ENCODE measurements at places on chromosomes 6 and 20.

DNA sequence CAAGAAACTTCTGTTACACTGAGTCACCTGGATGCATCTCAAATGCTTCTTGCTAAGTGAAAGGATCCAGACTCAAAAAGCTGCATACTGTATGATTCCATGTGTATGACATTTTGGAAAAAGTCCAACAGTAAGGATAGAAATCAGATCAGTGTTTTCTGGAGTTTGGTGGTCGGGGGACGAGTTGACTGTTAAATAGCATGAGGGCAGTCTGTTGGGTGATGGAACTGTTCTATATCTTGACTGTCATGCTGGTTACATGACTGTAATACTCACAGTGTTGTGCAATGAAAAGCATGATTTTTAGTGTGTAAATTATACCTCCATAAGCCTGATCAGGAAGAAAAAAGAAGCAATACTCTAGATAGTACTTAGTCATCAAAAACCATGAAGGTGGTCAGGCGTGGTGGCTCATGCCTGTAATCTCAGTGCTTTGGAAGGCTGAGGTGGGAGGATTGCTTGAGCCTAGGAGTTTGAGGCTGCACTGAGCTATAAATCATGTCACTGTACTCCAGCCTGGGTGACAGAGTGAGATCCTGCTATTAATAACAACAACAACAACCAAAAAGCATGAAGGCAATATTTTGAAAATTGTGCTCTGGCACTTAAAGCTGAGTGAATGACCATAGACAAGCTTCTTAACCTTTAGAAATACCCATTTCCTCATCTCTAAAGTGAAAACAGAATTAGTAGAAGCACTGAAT, 30.5 kb upstream of the SASH1 start:
- DNase-seq: no peak

DNA sequence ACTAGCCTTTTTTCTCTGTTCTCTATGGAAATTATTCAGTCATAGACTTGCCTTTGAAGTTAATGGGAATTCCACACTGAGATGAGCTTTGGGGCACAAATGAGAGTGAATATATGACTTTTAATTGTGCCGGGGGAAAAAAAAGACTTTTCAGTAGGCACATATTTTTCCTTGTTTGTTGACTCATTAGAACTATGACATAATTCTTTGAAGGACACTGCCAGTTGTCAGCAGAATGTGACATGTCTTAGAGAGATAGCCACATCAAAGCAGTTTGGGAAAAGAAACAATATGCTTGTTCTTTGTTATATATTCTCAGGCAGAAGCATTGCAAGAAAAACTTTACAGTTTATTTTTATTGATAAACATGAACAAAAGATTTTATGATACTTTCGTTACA, 138.3 kb downstream of the COL9A1 start:
- no peak for DNase-seq

GRCh38 chr6:88368071-88368787, 202.1 kb upstream of the CNR1 start:
- no peak for DNase-seq

GRCh38 chr6:24122139-24122538, 3.9 kb upstream of the NRSN1 start:
- DNase-seq: no peak

GRCh38 chr6:65505736-65506135, 201.3 kb downstream of the EYS start:
- no peak for DNase-seq

DNA sequence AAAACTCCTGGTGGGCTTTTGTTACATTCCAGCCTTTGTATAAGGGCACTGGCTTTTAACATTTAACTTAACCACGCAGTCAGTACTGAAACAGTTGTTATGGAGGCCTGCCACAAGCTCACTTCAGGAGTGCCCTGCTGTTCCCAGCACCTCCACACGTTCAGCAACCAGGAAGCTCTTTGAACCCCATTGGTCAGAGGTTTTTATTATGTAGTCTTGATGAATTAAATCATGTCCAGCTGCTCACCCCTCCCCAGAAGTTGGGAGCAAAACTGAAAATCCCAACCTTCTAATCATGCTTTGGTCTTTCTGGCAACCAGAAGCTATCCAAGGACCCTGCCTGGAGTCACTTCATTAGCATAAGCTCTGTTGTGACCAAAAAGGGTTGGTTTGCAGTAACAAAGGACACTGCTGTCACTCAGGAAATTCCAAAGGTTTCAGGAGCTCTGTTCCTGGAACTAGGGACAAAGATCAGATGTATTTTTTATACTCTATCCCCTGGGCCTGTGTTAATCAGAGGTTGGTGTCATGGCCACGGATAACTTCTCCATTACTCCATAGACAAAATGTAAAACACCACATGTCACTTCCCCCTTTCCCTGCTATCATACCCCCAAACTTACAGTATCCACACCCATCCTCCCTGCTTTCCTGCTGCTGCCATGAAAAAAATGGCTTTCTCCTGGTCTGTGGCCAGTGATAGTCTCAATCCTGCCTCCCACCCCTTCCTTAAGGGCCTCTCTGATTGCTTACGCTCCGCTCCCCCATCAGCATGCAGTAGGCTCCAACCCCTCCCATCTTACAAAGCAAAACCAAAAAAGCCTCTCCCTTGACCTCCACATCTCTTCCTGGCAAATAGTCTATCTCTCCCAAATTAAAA, 3.1 kb downstream of the ARMC12 start:
- no peak for DNase-seq

GRCh38 chr6:125503181-125503580, 201.4 kb upstream of the HDDC2 start:
- no peak for DNase-seq
